Activated T-helper 9 cell treated with anti-CD3 and anti-CD28 coated beads, Interleukin-2, amount 50 U/mL, for 16 hours (primary cell): ENCODE measurements at places on chromosomes 5 and 9.

DNA sequence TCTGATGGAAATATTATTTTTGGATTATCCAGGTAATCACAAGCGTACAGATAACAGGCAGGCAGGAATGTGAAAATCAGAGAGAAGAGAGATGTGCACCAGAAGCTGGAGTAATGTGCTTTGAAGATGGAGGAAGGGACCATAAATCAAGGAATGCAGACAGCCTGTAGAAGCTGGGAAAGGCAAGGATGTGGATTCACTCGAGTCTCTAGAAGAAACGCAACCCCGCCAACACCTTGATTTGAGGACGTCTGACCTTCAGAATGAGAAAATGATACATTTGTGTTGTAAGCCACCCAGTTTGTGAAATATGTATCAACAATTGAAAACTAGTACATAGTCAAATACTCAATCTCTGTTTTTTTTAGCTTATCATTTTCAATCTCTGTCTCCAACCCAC, 207.6 kb upstream of the MPDZ start:
- no peak for DNase-seq

DNA sequence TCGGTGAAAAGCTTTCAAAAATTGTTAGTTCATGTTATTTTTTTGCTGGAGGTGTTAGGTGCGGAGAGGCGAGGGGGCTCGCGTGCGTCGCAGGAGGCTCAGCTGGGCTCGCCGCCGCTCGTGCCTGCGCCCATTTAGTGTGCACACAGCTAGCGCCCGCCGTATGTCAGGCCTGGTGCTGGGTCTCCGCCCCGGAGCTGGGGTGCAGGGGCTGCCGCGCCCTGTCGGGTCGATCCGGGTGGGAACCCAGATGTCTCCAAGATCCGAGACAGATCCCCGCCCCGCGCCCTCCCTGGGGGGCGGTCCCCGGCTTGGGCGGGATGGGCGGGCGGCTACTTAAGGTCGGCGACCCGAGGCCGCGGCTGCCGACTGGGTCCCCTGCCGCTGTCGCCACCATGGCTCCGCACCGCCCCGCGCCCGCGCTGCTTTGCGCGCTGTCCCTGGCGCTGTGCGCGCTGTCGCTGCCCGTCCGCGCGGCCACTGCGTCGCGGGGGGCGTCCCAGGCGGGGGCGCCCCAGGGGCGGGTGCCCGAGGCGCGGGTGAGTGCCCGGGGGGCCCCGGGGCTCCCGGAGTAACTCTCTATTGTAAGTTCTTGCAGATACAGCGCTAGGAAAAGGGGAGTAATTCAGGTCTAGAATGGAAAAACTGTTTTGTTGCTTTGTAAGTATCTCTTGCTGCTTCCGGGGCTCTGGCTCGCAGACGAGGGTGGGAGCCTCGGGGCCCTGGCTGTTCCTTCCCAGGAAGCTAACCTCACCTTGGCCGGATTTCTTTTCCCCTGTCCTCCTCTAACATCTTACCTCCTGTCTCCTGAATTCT, 31.7 kb downstream of the GSN start:
- DNase-seq, result no peak

- no peak for DNase-seq
These were observed 4.5 kb downstream of the ZNF608 start for GRCh38 chr5:124741711-124742496.

GRCh38 chr5:125056671-125057485, 310.4 kb upstream of the ZNF608 start:
- no peak for DNase-seq

GRCh38 chr5:108382784-108383330, 959 bp upstream of the FBXL17 start:
- no peak for DNase-seq

DNA sequence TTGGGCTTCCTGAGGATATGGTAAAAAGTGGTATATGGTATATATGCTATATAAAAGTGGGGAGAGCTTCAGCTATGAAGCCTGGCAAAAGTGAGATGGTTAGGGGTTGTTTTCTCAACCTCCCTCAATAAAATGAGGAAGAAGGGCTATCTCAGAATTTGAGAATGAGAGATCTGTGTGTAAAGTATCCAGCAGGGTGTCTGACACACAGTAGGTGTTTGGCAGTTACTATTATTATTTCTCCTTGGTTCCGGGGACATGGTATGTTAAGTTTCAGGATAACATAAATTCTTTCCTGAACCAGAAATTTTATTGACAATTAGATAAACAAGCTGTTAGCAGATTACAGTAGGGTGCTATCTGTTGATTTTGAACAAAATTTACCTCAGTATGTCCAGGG, 94.1 kb downstream of the DENND1A start:
- no peak for DNase-seq

- DNase-seq, result peak; percentile 34
These were observed 218.3 kb upstream of the GLRA1 start for GRCh38 chr5:152142840-152143469.

- DNase-seq, result no peak
These were observed 71.7 kb downstream of the TEX10 start for GRCh38 chr9:100281066-100281465.

DNA sequence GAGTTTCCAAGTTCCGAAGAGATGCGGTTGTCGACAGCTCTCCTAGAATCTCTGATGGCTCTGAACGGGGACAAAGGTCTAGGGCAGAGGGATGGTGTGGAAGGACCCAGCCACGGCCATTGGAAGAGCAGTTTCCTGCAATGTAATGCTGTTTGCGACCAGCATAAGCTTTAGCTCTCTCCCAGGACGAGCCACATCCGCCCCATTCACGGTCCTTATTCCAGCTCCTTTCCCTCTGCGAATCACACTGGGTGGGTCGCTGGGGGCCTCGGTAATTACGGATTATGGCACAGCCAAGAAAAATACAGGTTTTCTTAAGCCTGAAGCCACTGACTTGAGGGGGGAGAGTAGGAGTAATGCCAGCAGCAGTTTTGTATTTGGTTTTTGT, 22.7 kb downstream of the ANXA2R start:
- no peak for DNase-seq

- DNase-seq, result no peak
These were observed 326.9 kb downstream of the SLIT3 start for GRCh38 chr5:168974082-168974481.

DNA sequence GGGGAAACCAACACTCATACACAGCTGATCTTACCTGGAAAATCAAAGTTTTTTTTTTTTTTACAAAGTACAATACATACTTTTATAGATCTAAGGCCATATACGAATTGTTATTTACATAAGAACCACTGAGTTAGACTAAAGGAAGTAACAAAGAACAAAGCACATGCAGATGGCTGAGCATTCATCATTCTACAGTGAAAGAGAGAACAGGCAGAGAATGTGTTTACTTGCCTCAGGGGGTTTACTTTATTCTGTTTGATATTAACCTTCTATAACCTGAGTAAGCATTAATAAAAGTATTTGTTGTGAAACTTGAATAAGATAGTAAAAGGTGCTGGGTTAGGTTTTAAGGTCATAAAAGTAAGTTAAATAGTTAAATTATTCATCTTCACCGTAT, 54.7 kb downstream of the SLC38A9 start:
- DNase-seq, result no peak

- DNase-seq, result no peak
These were observed 32.2 kb downstream of the FBXW2 start for GRCh38 chr9:120761006-120761405.

DNA sequence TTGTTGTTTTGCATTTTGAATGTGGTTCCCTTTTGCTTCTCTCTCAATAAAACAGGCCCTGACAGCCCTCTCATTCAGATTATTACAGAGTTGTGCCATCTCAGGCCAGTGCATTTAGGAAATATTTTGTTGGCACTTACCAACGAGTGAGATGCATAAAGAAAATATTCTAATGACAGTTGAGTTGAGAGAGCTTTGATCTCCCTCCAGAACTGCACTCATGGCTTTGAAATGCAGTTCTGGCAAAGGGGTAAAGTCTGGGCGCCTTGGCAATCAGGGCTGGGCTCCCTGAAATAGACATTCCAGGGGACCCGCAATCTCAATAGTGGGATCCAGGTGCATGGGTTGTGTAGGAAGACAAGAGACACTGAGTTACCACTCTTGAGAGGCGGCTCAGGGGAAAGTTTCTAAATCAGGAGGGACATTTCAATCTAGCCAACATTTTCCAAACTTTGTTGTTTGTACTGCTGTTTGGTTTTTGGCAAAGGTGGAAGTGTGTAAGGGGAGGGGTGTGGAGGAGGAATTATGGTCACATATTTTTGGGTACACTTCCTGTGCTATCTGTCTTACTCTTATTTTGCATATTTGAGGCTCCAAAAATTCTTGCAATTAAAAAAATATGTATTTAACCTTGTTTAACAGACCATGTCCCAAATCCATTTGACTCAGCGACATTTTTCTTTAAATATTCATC, 48.8 kb downstream of the PAPPA start:
- no peak for DNase-seq

DNA sequence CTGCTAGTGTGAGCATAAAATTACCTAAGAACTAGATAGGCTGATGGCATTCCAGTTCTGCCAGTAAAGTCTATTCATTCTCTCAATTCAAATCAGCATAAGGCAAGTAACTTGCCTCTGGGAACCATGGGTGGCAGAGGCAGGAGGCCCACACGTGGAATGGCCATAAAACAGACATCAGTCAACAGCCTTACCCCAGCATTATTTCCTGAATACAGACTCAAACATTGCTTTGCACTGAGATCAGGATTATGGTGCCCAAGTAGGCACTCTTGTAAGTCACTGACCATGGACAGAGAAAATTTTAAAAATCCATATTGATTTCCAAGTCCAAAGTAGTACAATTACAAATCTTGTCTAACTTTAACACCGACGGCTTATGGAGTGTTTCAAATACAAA, 157.7 kb downstream of the NR2F1-AS1 start:
- no peak for DNase-seq

GRCh38 chr5:119269061-119269944, 86.5 kb upstream of the TNFAIP8 start:
- no peak for DNase-seq

DNA sequence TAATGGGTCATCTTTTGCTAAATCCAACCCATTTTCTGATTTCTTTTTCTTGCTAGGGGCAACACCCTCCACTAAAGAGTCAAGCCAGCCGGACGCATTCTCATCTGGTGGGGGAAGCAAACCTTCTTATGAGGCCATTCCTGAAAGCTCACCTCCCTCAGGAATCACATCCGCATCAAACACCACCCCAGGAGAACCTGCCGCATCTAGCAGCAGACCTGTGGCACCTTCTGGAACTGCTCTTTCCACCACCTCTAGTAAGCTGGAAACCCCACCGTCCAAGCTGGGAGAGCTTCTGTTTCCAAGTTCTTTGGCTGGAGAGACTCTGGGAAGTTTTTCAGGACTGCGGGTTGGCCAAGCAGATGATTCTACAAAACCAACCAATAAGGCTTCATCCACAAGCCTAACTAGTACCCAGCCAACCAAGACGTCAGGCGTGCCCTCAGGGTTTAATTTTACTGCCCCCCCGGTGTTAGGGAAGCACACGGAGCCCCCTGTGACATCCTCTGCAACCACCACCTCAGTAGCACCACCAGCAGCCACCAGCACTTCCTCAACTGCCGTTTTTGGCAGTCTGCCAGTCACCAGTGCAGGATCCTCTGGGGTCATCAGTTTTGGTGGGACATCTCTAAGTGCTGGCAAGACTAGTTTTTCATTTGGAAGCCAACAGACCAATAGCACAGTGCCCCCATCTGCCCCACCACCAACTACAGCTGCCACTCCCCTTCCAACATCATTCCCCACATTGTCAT, 72.0 kb downstream of the NUP214 start:
- no peak for DNase-seq

- DNase-seq, result no peak
These were observed 100.9 kb downstream of the ASTN2 start for GRCh38 chr9:117313989-117314388.

DNA sequence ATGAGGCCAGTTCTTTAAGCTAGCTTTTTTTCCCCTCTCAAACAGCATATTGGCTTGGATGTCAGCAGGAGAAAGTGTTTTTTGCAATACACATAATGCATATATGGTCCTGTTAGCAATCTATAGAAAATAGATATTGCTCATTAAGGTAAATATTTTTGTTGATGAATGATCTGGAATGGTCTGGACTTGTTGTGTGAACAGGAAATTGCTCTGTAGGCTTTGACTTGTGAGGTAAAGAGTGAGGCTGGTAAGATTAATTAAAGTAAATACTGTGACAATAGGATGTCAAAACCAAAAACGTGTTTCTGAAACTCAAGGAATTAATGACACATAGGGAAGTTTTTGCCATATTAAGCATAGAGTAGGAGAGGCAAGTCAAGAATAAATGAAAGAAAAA, 176.0 kb downstream of the TRIO start:
- no peak for DNase-seq
